Type B pancreatic cell (in vitro differentiated cells): ENCODE measurements at places on chromosomes 2 and 18. TPM values are rescaled to one million over a fixed set of nuclear protein-coding genes. Genes with fewer than 3 reads are reported as not detected.
A peak's percentile ranks its signal among the peaks of the same experiment; 100 is the strongest.

- peak; percentile 48 for DNase-seq
- H3K27me3 ChIP-seq, result peaks cover 9% of the 10 kb centered on the region
- H3K4me1 ChIP-seq, result peaks cover 4% of the 10 kb centered on the region
- H3K36me3 ChIP-seq, result no peaks in the 10 kb centered on the region
- H3K27ac ChIP-seq, result no peak overlapping the region
These were observed 101.1 kb downstream of the TWIST2 start for GRCh38 chr2:238948765-238949641.

DNA sequence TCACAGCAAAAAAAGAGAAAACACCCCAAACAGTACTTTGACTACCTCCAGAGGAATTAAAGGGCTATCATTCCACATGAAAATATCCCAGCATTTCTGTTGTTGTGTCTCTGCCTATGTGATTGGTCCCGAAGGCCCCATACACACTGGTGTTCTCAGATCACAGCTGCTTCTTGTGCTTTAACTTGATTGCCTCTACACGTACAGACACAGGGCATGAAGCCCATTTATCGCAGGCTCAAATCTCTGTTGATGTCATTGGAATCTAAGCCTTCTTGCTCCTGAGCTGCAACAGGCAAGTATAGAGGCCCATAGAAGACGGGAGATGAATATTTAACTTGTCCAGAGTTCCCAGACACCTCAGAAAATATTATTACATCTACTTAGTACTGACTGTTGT, 405.2 kb downstream of the NCKAP5 start:
- H3K27me3 ChIP-seq, result no peaks in the 10 kb centered on the region
- H3K4me3 ChIP-seq, result no peak overlapping the region
- H3K4me1 ChIP-seq, result no peaks in the 10 kb centered on the region
- H3K27ac ChIP-seq, result no peak overlapping the region

- peaks cover 3% of the 10 kb centered on the region for H3K36me3 ChIP-seq
- peaks cover 10% of the 10 kb centered on the region for H3K27me3 ChIP-seq
- H3K4me1 ChIP-seq, result peaks cover 22% of the 10 kb centered on the region
- DNase-seq, result no peak
- peak overlapping the region; percentile 76 for H3K4me3 ChIP-seq
- peak overlapping the region; percentile 27 for H3K27ac ChIP-seq
These were observed 182.4 kb upstream of the ETAA1 start for GRCh38 chr2:67214585-67215185.

GRCh38 chr2:13676269-13676668, 956.2 kb upstream of the LRATD1 start:
- no peak overlapping the region for H3K4me3 ChIP-seq
- no peaks in the 10 kb centered on the region for H3K4me1 ChIP-seq
- H3K27me3 ChIP-seq, result no peaks in the 10 kb centered on the region
- H3K27ac ChIP-seq, result no peak overlapping the region
- no peak for DNase-seq

DNA sequence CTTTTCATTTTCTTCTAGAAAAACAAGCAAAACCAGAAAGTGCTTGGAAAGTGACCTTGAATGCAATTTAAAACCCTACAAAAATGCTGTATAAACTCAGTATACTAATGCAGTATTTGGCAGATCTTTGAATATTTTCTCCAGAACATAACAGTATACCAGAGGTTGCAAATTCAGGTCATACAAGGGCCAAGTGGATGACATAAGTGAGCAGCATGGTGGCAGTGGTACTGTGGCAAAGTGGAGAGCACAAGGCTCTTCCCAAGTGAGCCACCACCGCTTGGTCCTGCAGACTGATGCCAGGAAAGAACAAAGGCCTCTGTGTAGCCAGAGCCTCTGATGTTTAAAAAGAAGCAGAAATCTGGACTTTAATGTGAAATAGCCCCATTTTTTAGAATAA, 33.1 kb downstream of the METTL4 start:
- H3K4me3 ChIP-seq, result no peak overlapping the region
- H3K27ac ChIP-seq, result no peak overlapping the region
- H3K36me3 ChIP-seq, result peaks cover 15% of the 10 kb centered on the region
- H3K27me3 ChIP-seq, result no peaks in the 10 kb centered on the region
- peaks cover 9% of the 10 kb centered on the region for H3K4me1 ChIP-seq
- DNase-seq, result no peak

- no peaks in the 10 kb centered on the region for H3K36me3 ChIP-seq
- no peak overlapping the region for H3K4me3 ChIP-seq
- peaks cover 37% of the 10 kb centered on the region for H3K4me1 ChIP-seq
These were observed 29.5 kb upstream of the ITGB6 start for GRCh38 chr2:160229591-160229990.

IL1RL2 gene
- 1.0 and 2.0 TPM in 2 replicates for total RNA-seq

AQP12A gene
- total RNA-seq, result 0.97 TPM in 1 of 2 replicates, not detected in the other

DNA sequence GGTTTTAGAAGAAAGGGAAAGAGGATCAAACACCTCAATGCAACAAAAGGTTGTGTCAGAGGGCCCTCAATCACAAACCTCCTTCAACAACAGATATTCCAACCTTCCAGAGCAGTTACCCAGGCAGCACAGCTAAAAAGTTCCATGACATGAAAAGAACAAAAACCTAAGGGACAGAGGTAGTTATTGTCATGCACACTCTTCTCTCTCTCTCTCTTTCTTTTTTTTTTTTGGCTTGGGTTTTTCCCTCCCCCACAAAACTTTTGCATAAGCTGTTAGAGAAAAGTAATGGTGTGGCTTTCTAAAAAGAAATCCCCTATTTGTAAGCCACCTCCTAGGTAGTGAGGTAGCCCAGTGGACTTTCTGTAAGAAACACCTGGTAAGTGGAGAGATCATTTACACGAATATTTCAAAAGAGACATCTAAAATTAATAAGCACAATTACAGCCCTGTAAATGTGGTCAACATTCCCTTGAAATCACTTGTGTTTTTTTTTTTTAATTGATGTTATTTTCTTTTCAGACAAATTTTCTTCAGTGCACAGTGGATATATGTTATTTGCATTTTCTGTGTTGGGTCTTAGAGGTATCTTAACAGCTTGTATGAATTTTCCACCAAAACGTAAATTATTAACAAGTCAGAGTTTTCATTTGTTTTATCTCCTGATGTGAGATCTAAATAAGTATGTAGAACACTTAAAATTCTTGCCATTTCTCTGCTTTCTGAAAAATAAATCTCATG, 48.4 kb downstream of the ZEB2 start:
- peak overlapping the region; percentile 5 for H3K4me3 ChIP-seq
- H3K36me3 ChIP-seq, result peaks cover 8% of the 10 kb centered on the region
- H3K27ac ChIP-seq, result no peak overlapping the region
- H3K4me1 ChIP-seq, result peaks cover 26% of the 10 kb centered on the region
- H3K27me3 ChIP-seq, result peaks cover 45% of the 10 kb centered on the region
- no peak for DNase-seq

GRCh38 chr2:98824256-98825019, 93.5 kb upstream of the MGAT4A start:
- no peak for DNase-seq
- peaks cover 3% of the 10 kb centered on the region for H3K36me3 ChIP-seq
- peaks cover 5% of the 10 kb centered on the region for H3K4me1 ChIP-seq

DNA sequence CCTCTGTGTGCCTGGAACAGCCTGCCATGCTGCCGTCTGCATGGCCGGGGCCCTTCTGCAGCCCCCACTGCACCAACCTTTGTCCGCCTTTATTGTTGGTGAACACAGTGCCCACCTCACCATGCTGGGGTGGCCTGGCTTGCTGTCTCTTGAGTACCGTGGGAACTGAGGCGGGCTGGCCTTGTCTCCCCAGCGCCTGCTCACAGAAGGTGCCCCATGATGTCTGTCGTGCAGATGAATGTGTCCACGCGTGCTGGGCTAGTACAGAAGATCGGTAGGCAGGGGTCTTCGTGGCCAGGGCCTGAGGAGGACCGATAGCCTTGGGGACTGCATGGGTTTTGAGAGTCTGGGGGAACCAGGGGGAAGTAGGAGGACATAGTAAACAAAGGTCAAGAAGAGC, 242.4 kb downstream of the LDLRAD4 start:
- no peak overlapping the region for H3K4me3 ChIP-seq
- H3K36me3 ChIP-seq, result no peaks in the 10 kb centered on the region
- peaks cover 10% of the 10 kb centered on the region for H3K27me3 ChIP-seq
- H3K27ac ChIP-seq, result no peak overlapping the region
- H3K4me1 ChIP-seq, result no peaks in the 10 kb centered on the region

LIPG gene
- total RNA-seq, result 16.9 and 22.7 TPM in 2 replicates
